ENCODE measurements at places on chromosomes 12 and 14.

GRCh38 chr14:31825459-31825858 is 251.6 kb upstream of the ARHGAP5 start:
- no peak for DNase-seq

GRCh38 chr12:81274637-81275529 is 197.0 kb downstream of the ACSS3 start:
- no peak for DNase-seq

DNA sequence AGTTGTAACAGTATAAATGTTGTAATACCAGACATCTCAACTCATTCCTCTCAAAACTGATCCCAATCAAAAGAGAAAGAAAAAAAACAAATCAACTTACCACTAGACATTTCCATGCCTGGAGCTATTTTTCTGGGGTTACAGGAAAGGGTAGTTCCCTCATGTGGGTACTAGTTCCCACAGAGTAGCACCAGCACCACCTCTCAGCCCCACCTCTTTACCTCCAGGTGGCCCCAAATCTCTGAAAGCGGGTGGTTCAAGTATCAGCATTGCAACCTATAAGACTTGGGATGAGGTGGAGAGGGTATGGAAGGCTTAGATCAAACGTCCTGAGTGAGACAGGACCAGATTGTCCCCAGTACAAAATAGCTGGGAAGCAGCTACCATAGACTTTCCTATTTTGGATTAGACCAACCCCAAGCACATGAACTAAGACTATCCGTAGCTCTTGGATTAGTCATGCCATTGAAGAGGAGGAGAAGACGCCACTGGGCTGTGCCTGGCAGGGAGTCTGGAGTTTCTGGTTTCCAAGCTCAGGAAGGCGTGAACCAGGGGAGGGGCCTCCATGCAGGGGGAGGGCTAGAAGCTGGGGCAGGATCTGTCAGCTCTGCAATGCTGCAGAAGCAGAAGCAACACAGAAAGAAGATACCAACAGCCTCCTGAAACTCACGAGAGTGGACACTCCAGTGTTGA is at the start of gene SLC39A2:
Gene SLC39A2, plus strand, starts transcription at position 620 of the 693 bp plus-strand sequence. CDS start 154 bp downstream, outside the sequence.
- no peak for DNase-seq

DNA sequence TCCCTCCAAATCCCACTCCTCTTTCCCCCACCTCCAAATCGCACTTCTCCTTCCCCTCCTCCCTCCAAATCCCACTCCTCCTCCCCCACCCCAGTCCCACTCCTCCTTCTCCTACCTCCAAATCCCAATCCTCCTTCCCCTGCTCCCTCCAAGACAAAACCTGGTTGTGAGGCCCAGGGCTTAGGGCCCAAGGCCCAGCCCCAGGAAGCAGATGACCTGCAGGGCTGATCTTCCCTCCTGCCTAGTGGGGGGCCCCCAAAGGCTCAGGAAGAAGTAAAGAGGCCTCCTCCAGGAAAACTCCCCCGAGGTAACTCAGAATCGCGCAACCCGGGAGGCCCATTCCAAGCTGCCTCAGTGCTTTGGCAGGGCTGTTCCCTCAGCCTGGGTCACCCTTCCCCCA is 34.4 kb downstream of the NCOR2 start:
- DNase-seq: no peak

DNA sequence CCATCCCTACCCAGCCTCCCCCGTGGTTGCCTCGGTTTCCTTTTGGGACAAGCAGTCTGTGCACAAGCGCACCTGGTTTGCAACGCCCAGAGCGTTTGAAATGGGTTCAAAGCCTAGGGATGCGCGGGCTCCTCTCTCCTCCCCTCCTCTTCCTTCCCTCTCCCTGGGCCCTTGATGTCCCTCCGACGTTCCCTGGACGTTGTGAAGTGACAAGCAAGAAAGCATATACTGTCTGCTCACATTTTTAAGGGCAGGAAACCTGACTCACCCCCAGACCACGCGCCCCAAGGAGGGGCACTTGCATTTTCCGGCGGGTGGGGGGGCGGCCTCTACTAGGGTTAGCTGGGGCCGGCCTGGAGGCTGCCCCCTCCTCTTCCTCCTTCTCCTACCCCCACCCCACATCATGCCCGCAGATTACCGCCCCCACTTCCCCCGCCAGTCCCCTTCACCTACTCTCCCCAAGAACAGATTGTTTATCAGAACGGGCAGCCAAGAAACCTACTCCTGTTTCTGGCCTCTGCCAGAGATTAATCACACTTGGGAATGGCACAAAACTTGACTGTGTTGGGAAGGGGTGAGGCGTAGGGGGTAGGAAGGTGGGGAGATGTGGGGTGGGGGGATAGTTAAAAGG is 9.5 kb upstream of the IRF2BPL start:
- no peak for DNase-seq

GRCh38 chr14:35985474-35986218 is 159.5 kb downstream of the BRMS1L start:
- DNase-seq: no peak

DNA sequence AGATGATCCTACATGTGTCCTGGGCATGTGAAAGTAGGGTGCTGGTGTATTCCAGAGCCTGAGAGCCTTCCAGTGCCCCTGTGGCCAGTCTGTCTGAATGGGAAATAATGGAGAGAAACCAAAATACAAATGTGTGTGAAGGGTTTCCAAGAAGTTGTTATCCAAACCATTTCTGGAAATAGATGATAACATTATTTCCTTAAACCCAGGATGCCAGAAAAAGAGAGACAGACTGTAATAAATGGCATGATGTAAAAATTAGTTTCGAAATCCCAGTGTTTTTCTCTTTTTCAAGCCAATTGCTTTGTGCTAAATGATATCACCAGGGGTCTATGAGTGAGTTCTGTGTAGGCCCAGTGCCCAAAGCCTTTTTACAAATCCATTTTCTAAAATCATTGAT is 175.3 kb downstream of the PHLDA1 start:
- no peak for DNase-seq

DNA sequence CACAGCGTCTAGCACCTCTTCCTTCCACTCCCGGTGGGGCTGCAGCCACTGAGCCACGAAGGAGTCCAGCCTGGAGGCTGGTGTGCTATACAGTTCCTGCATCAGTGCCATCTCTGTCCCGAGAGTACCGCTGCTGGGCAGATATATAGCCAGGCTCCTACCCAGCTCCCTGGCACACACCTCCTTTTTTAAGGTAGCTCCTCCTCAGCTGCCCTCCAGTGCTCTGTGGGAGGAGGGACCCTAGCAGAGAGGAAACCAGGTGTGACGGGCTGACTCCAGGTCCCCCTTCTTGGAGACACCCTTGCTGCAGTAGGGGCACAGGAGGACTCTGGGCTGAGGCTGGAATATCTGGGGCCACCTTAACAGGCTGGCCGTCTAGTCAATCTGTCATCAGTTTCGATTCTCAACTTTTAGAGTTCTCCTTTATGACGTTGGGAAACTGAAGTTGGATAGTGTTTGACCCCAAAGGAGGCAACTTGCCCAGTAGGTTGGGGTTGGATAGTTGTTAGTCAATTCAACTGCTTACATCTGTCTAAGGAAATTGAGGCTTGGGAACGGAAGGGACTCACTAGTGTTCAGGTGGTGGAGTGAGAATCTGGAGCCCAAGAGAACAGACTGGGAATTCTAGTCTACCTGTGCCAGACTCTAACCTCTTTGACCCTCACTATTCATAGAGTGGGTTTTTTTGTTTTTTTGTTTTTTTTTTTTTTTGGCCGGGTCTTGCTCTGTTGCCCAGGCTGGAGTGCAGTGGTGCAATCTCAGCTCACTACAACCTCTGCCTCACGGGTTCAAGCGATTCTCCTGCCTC is at the start of gene OASL:
Gene OASL, minus strand, starts transcription at position 386 of the 808 bp plus-strand sequence. Its CDS starts 275 bp downstream, at position 111.
- DNase-seq: peak; percentile 58

GRCh38 chr14:70320294-70320693 is 39.2 kb downstream of the COX16 start:
- DNase-seq: no peak

DNA sequence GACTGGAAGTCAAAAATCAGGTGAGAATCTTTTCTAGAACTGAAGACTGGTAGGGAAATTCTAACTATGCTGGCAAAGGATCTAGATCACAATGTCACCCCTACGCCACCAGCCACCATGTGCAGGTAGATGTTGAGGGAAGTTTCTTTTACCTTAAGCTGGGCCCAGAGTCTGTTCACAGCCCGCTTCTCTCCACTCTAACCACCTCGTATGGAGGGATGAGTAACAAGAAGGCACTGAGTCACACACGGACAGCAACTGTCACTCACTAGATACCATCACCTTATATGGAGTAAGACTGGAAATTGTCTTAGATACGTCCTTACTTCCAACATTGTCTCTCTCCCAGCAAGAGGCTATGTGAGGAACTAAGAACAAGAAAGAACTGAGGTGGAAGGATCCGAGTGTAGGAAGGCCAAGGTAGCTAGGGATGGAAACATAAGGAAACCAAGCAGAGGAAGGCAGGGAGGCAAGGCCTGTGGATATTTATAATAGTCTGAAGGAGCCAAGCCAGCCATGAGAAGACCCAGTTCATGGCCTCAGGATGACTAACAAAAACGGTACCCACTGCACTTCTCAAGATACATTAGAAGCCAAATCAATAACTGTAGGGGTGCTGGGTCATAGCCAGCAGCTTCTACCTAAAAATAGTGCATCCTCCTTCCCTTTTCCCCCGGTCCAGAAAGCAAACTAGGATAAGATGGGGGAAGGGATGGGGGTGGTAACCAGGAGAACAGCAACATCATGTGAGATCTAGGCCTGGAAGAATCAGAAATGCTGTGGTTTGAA is 15.5 kb downstream of the REM2 start:
- no peak for DNase-seq

DNA sequence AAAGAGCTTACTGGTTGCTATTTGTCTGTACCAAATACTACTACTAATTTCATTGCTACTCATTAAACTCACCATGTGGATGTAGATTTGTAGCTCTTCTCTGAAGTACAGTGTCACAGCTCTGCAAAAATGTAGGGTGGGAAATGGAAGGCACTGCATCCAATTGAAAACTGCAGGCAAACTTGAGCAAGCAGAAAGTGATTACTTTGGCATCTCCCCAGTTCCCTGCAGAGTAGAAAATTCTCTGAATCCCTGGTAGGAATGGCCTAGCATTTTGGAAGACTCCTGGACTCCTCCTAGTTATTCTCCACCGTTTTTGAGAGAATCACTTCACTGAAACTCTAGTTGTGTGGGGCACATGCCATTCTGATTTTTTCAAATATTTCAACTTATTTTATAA is 239.1 kb downstream of the DIO2 start:
- DNase-seq: no peak

GRCh38 chr14:59241121-59241520 is 52.7 kb downstream of the DAAM1 start:
- DNase-seq: no peak

- no peak for DNase-seq
These were observed 172.1 kb upstream of the PLEKHG7 start for GRCh38 chr12:92530706-92531105.

- no peak for DNase-seq
These were observed 10.7 kb upstream of the ATP2A2 start for GRCh38 chr12:110270125-110270962.

DNA sequence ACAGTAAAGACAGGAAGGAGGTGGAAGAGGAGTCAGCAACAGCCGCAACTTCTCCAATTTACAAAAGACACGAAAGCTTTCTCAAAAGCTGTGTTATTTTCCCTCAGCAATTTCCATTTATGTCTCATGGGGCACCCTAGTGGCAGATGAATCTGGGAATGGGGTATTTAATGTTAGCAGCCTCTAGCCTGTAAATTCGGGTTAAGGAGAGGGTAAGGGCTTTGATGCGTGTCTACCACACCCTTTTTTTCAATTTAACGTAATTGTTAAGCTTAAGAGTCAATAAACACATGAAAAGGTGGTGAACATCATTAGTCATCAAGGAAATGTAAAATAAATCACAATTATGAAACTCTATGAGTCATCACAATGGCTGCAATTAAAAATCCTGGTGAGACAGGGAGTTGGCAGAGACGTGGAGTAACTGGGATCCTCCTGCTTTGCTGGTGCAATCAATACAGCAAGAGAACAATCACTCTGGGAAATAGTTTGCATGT is 986.4 kb downstream of the AACS start:
- DNase-seq: no peak

DNA sequence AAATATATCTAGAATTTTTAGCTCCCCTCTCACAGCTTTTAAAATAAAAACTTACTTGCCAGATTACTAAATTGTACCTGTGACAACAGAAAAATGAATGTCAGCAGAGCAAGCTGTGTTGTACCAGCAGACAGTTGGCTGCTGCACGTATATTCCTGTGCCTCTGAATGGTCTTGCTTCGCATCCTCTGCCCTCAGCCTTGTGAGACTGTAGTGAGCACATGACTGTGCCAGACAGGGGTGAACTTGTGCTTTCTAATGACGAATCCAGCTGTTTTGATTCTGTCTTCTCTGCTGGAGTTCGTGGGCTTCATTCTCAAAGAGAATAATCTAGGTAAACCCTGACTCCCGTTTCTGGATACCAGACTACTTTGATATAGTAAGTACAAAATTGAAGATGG is 58.3 kb upstream of the FRMD6 start:
- no peak for DNase-seq

DNA sequence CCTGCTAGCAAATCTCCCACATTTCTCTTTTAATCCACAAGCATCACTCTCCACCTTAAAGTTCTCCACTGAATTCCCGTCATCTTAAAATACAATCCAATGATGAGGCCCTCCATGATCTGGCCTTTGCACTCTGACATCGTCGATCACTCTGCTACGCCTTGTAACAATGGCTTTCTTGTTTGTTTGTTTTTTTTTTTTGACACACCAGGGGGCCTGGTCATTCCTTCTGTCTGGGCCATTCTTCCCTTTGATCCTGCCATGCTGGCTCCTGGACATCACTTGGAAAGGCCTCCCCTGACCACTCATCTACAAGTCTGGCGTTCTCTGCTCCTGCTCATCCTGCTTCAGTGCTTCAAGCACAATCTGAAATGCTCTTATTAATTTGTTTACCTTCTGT is 233.5 kb downstream of the PPM1H start:
- DNase-seq: no peak

- no peak for DNase-seq
These were observed 31.7 kb downstream of the PLEKHA5 start for GRCh38 chr12:19161216-19161615.

GRCh38 chr14:99402285-99402648 is 78.4 kb downstream of the SETD3 start:
- no peak for DNase-seq

- no peak for DNase-seq
These were observed 20.5 kb downstream of the TAMALIN start for GRCh38 chr12:52027085-52027843.

- no peak for DNase-seq
These were observed 407.8 kb downstream of the ATP23 start for GRCh38 chr12:58349161-58349560.

- DNase-seq: no peak
These were observed 13.1 kb downstream of the ATF1 start for GRCh38 chr12:50776749-50777728.

DNA sequence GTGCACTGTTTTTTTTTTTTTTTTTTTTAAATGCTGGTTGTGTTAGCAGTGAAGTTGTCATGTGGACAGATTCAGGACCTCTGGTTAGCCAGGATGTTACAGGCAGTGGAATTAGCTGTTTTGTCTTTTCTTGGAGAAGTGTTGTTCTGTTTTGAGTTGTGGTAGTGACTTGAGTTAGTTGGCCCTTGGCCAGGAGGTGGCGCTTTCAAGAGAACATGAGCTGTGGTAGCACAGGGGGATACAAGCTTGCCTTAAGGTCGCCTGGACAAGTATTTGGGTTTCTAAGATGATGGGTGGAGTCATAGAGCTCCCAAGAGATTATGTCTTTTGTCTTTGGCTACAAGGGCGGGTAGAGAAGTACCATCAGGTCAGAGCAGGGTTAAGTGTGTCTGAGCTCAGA is 33.3 kb upstream of the CCDC198 start:
- DNase-seq: no peak

- DNase-seq: no peak
These were observed 7.1 kb downstream of the TMBIM4 start for GRCh38 chr12:66162701-66163100.

All from CD4-positive, CD25-positive, alpha-beta regulatory T cell (primary cell).